ENCODE measurements at places on chromosomes 13 and 19.
A peak's percentile ranks its signal among the peaks of the same experiment; 100 is the strongest.

DNA sequence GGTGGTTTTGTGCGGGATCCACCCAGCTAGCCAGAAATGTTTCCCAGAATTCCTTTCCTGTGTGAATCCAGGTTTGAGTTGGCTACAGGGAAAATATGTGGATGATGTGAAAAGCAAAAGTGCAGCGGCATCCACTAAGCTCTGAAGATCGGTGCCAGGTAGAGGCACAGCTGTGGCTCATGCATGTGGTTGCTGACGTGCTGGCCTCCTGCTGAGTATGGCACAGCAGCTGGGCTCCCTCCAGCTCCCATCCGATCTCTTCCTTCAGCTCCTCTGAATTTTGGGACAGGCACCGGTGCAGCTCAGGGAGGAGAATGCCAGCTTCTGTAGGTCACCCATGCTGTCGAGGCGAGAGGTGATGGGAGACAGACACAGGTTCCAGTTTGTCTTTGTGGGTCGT is 84.0 kb upstream of the GSX1 start:
- DNase-seq = no peak

DNA sequence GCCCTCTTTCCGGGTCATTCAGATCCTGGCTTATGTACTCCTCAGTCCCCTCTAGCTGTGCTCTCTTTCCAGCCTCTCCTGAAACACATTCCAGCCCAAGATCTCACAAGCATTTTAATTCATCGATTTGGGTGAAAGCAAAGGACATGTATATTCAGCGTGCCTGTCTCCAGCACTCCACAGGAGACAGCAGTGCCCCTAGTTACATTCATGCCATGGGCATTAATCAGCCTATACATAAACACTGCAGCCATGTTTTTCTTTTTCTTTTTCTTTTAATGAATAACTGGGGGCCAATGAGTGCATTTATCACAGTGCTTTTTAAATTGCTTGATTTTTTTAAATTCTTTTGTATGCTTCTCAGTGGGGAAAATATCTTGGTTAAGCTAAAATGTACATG is 199.1 kb downstream of the DCT start:
- no peak for DNase-seq

- DNase-seq = no peak
These were observed 282.5 kb downstream of the SUCLA2 start for GRCh38 chr13:47718556-47718955.

- no peak for DNase-seq
These were observed 15.2 kb downstream of the RCBTB1 start for GRCh38 chr13:49569993-49570689.

GRCh38 chr13:99352351-99353245 is 45.4 kb upstream of the GPR183 start:
- no peak for DNase-seq

- DNase-seq = no peak
These were observed 110.9 kb upstream of the ARGLU1 start for GRCh38 chr13:106678646-106679418.

DNA sequence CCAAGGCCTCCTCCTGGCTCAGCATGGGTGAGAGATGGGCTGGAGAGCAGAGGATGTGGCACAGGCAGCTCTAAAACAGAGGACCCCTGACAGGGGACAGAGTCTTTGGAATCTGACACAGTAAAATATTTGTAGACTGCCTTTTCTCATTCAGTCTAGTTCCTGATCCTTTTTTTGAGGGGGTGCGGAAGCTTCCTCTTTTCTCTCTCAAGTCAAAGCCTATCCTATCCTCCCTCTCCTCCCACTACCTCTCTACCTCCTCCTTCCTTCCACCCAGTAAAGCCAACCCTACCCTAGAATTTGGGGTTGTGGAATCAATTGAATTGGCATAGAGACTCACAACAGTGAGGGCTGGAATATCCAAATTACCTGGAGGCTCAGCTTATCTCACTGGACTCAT is 82.0 kb downstream of the TEX26 start:
- DNase-seq = no peak

DNA sequence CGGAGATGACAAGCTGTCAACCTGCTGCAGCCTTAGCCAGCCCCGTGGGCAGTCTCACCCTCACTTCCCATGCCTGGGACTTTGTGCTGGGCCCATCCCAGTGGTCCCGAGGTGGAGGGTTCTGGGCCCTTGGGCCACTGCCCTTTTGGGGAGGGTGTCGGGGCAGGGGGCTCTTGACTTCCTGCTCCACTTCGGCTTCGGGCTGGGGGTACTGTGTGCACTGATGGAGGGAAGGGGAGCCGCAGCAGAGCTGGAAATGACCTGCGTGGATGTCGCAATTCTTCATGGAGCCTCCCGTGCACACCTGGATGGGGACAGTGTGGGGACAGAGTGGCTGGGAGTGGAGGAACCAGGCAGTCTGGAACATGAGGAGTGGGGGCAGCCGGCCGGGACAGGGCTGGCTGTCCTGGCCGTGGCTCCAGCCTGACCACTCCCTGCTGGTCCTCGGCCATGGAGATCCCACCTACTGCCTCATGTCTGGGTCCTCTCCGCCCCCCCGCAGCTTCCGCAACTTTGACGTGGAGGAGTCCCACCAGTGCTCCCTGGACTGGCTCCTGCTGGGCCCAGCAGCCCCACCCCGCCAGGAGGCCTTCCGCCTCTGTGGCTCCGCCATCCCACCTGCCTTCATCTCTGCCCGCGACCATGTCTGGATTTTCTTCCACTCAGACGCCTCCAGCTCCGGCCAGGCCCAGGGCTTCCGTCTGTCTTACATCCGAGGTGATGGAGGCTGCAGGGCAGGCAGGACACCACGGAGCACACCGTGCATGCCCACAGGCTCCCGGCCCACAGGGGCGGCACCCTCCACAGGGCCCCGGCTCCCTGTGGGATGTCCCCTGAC is 10.2 kb downstream of the LRP3 start:
- no peak for DNase-seq

- no peak for DNase-seq
These were observed 34.9 kb downstream of the LRCH1 start for GRCh38 chr13:46587807-46588418.

DNA sequence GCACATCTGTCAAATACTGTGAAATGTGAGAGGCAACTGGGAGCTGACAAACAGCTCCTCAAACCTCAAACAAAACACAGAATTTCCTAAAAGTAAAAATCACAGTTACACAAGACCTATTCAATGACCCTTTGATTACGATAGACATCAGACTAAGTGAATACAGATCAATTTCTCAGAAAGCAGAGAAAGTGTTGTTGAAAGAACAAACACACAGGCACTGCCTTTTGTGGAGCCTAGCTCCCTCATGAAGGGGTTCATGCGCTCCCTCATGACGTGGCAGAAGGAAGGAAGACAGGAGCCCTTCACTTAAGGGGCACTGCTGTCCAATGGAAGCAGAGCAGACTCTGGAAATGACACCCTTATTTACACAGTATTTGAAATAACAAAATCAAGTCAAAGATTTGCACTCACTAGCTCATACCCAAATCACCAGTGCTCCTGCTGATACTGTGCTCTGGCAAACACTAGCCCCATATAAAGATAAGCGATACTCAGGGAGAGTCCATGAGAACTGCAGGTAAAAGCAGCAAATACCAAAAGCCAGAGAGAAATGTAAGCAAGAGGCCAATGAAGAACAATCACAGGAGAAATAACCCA is 144.9 kb downstream of the KLF12 start:
- DNase-seq = no peak

GRCh38 chr19:50658441-50659317 is 9.4 kb downstream of the C19orf81 start:
- DNase-seq = no peak

DNA sequence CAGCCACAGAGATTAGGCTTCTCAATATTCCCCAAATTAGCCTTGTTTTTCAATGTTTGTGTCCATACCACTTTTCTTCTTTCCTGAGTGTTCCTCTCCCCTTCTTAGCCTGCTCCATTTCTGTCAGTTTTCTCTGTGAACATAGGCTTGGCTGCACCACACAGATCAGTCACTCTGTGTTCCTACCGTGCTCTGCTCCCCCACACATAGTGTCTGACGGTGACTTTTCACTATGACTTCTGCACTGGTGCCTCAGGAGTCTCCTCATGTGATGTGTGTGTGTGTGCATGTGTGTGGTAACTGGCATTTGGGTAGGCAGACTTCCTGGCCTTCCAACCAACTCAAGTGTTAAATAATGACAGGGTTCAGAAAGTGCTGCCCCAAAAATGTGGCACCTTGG is 47.9 kb upstream of the MYCBP2 start:
- no peak for DNase-seq

- DNase-seq = no peak
These were observed 15.1 kb downstream of the LILRA5 start for GRCh38 chr19:54297759-54298305.

- DNase-seq = no peak
These were observed 42.3 kb downstream of the ENOX1 start for GRCh38 chr13:43744261-43745031.

- DNase-seq = no peak
These were observed 11.5 kb upstream of the LGALS14 start for GRCh38 chr19:39692822-39693221.

- no peak for DNase-seq
These were observed 120.6 kb downstream of the IRS2 start for GRCh38 chr13:109665781-109666249.

DNA sequence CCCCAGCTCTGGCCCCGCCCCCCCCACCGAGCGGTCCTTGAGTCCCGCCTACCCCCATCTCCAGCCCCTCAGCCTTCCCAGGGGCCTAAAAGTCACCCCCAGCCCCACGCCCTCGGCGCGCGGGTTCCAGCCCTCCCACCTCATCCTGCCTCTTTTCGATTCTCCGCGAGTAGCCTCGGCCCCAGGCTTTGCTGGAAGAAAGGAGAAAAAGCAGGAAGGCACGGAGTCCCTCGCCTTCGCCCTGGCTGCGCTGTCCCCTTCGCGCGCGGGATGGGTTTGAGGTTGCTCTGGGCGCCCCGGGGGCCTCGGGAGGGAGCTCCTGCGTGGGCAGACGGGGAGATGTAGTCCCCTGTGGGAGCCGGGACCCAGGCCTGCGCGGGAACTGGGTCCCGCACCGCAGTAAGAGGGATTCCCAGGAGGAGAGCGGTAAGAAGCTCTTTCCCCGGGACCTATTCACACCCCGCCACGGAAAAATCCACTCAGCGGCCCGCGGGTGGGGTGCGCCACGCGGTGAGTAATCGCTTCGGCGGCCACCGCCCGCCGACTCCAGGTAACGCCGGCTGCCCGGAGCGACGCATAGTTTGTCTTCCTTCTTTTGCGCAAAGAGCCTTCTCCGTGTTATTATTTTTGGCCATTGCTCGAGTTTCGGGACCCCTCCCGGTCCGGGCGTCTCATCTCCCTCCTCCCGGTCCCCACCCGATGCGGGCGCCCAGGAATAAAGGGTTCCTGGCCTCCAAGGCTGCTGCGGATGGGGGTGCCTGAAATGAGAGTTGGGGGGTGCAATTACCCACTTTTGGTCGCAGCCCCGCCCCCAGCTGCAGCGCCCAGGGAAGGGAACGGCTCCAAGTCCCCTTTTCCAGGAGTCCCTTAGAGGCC is 865 bp upstream of the CRLF1 start:
- no peak for DNase-seq

GRCh38 chr19:11125994-11126685 is 29.4 kb downstream of the SPC24 start:
- DNase-seq = peak; percentile 65

- no peak for DNase-seq
These were observed 435 bp downstream of the SBK3 start for GRCh38 chr19:55544776-55545439.

DNA sequence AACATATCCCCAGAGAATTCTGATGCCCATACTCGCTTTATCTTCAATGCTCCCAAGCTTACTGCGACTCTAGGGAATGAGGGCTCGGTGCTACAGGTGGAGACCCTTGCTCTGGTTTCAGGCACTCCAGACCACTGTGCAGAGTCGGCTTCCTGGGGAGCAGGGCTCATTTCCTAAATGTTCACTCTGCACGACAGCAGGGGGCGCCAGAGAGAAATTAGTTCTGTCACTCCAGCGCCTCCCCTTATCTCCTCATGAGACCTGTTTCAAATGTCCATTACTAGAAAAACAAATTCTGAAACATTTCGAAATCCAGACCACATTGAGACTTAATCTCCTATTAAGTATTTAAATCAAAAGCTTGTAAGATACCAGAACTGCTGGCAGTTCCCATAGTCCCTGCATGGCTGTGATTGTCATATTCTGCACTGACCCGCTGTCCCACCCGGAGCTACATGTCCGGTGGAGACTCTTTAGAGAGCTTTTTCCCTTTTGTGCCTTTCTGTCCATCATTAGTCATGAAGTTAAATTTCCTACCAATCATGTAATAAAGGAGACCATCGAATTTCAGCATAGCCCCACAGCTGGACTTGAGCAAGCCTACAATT is 22.4 kb downstream of the EPSTI1 start:
- DNase-seq = peak; percentile 67

- no peak for DNase-seq
These were observed 6.8 kb downstream of the ELL start for GRCh38 chr19:18514800-18515682.

- DNase-seq = no peak
These were observed 615 bp upstream of the ZNF135 start for GRCh38 chr19:58058467-58058866.

DNA sequence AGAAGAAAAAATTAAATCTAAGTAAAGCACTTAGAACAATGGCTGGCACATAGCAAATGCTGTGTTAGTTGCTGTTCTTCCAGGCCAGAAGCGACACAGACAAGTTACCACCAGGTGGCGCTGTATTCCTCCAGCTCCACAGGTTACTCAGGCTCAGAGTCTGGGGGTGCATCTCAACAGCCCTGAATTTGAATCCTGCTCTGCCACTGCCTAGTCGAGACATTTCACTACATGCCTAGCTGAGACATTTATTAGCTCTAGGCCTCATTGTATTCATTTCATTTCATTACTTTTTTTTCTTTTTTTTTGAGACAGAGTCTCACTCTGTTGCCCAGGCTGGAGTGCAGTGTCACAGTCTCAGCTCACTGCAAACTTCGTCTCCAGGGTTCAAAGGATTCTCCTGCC is 16.4 kb upstream of the CYP2B6 start:
- DNase-seq = peak; percentile 70

DNA sequence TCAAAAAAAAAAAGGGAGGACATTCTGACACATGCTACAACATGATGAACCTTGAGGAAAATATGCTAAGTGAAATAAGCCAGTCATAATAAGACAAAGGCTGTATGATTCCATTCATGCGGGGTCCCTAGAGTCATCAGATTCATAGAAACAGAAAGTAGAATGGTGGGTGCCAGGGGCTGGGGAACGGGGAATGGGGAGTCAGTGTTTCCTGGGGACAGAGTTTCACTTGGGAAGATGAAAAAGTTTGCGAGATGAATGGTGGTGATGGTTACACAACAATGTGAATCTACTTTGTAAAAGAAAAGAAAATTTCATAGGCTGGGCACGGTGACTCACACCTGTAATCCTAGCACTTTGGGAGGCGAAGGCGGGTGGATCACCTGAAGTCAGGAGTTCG is 6.1 kb upstream of the CLEC4G start:
- no peak for DNase-seq
